ENCODE measurements at places on chromosomes 6 and 20. TPM values are rescaled to one million over a fixed set of nuclear protein-coding genes. Genes with fewer than 3 reads are reported as not detected.

BPI gene
- not detected for total RNA-seq

OPRL1 gene
- total RNA-seq = 1.9 TPM

ADAM33 gene
- total RNA-seq = 0.18 TPM

HLA-DMA gene
- total RNA-seq = 1.2 TPM

TNXB gene
- total RNA-seq = 3.2 TPM

TMC2 gene
- not detected for total RNA-seq

GUCA1A gene
- total RNA-seq = 0.22 TPM

PRL gene
- not detected for total RNA-seq

PLEKHG1 gene
- total RNA-seq = 49.7 TPM

CEBPB gene
- total RNA-seq = 11.4 TPM

GSTA1 gene
- not detected for total RNA-seq

C6orf118 gene
- total RNA-seq = not detected

IL20RA gene
- not detected for total RNA-seq

SLC35B2 gene
- 53.4 TPM for total RNA-seq

MEP1A gene
- not detected for total RNA-seq

FAM217A gene
- total RNA-seq = not detected

AMD1 gene
- total RNA-seq = 44.2 TPM

ENPP1 gene
- total RNA-seq = 1.4 TPM

MYL9 gene
- 90.4 TPM for total RNA-seq

NOTCH4 gene
- total RNA-seq = 120 TPM

GPR6 gene
- not detected for total RNA-seq

CST2 gene
- not detected for total RNA-seq

EDEM2 gene
- total RNA-seq = 37.5 TPM

BMP2 gene
- 11.1 TPM for total RNA-seq

NRN1 gene
- 25.6 TPM for total RNA-seq

TSHZ2 gene
- not detected for total RNA-seq

Data from endothelial cell of umbilical vein (primary cell).